ENCODE measurements at places on chromosomes 1 and 21.

- no peak for DNase-seq
These were observed 21.7 kb downstream of the TCHHL1 start for GRCh38 chr1:152067150-152067549.

GRCh38 chr1:56218023-56218422 is 361.3 kb downstream of the PLPP3 start:
- no peak for DNase-seq

GRCh38 chr1:197400522-197400902 is 132.5 kb downstream of the CRB1 start:
- no peak for DNase-seq

- DNase-seq, result no peak
These were observed 1363.9 kb upstream of the ADGRL2 start for GRCh38 chr1:80436851-80437250.

DNA sequence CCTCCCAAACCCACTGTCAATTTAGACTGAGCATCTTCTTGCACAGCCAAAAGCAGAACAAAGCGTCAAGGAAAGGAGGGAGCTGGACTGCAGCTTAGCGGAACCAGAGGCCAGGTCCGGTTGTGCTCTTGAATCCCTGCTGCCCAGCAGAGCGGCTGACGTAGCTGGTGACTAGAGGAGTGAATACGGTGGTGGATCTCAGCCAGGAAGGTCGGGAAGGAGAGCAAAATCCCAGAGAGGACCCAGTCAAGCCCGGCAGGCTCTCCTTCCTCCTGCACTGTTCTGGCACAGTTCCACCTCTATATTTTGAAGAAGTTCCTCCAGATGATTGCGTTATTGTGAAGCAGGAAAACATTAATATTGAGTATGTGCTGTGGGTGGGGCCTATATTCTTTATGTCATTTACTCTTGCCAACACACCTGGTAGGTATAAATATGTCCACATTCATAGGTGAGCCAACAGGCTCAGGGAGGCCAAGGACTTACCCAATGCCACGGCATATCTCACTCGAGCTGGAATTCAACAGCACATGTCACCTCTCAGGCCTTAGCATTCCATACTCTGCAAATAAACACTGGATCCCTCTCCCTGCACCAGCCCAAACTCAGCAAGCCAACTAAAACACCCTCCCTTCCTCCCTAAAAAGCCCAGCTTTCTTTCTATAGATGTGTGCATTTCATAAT is 23.6 kb upstream of the ABCB10 start:
- DNase-seq, result no peak

DNA sequence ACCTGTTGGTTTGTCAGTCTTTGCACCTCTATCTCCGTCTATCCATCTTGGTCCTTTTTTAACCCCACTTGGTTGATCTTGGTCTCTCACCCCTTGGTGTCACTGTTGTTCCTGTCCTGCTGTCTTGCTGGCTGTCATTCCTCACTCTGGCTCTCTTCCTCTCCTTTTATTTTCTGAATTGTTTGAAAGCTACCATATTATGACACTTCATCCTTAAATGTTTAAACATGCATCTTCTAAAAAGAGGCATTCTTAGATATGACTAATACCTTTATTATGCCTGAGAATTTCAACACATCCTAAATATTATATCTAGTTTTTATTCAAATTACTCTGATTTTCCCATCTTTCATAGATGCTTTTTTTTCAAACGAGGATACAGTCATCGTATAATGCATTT is 37.0 kb downstream of the BACH1 start:
- DNase-seq, result no peak

DNA sequence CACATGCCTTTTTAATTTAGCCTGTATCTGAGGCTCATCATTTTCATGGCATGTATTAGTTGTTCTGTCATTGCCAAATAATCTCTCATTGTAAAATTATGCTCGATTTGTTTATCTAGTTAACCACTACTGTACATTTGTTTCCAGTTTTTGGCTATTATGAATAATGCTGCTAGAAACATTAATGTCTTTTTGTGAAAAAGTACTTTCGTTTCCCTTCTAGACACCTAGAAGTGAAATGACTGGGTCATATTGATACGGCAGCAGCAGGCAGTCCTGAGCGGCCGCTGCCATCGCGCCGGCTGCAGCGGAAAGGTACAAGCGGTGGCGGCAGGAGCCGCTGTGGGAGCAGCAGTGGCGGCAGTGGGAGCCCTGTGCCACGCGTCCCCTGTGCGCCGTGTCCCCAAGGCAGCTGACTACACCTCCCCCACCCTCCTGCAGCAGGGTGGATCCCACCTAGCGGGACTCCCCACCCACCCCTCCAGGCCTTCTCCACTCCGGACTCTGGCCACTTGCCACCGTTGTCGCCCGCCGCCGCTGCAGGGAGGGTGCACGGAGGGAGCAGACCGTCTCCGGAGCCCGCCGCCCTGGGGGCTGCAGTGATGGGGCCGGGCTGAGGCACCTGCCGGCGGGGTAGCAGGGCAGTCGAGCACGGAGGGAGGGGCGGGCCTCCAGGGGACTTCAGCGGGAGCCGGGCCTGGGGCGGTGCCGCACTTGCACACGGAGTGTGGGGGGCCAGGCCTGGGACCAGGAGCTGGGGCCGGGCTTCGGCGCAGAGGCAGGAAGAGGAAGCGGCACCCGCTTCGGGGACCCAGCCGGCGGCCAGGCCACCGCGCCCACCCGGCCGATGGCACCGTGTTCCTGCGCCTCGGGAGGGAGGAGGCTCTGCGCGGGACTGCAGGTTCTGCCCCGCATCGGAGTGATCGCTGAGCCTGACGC is 66.8 kb upstream of the RGS7 start:
- DNase-seq, result no peak

- DNase-seq, result no peak
These were observed 33.3 kb downstream of the YARS1 start for GRCh38 chr1:32783851-32784250.

DNA sequence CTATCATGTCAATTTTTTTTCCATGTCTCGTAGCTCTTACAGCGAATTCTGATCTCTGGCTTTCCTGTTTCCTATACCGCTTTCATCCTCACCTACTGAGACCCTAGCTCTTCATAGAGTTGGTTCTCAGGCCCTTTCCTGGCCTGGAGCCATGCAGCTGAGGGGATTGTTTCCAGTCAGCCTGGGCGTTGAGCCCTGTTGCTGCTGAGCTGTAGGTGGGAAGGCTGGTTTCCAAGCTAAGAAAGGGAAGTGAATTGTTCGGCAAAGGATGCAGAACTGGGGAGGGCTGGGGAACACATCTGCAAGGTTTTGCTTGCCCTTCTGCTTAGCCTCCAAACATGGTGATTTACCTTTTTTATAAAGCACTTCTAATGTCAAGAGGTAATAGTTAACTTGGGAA is 41.5 kb downstream of the SPATA46 start:
- no peak for DNase-seq

GRCh38 chr1:47507144-47507543 is 69.3 kb downstream of the FOXD2 start:
- no peak for DNase-seq

- no peak for DNase-seq
These were observed 16.4 kb downstream of the LDLRAD1 start for GRCh38 chr1:54001591-54001990.

- no peak for DNase-seq
These were observed 38.7 kb upstream of the PDC start for GRCh38 chr1:186499571-186499970.

DNA sequence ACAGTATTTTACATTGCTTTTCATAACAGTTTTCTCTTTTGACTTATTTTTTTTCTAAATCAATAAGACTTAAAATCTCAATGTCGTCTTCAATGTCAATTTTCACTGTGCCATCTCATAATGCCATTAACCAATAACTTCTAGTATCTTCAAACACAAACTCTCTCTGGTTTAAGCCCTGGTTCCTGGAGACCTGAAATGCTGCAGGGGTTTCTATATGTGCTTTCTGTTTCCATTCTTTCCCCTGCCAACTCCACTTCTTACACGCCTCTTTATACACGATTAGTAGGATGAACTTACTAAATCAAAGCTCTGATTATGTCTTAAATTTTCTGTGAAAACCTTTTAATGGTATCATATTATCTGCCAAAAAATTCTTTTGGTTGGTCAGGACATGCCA is 191.4 kb downstream of the AMY1C start:
- no peak for DNase-seq

GRCh38 chr1:246459221-246459620 is 47.9 kb downstream of the SMYD3 start:
- no peak for DNase-seq

All from stimulated activated effector memory CD8-positive, alpha-beta T cell treated with anti-CD3 and anti-CD28 coated beads, Interleukin-12 subunit alpha, Interleukin-12 subunit beta, amount 100 ng/mL, for 72 hours (primary cell).